Tibial nerve (tissue), 4 donors: ENCODE measurements at places on chromosomes 12 and 14.

DNA sequence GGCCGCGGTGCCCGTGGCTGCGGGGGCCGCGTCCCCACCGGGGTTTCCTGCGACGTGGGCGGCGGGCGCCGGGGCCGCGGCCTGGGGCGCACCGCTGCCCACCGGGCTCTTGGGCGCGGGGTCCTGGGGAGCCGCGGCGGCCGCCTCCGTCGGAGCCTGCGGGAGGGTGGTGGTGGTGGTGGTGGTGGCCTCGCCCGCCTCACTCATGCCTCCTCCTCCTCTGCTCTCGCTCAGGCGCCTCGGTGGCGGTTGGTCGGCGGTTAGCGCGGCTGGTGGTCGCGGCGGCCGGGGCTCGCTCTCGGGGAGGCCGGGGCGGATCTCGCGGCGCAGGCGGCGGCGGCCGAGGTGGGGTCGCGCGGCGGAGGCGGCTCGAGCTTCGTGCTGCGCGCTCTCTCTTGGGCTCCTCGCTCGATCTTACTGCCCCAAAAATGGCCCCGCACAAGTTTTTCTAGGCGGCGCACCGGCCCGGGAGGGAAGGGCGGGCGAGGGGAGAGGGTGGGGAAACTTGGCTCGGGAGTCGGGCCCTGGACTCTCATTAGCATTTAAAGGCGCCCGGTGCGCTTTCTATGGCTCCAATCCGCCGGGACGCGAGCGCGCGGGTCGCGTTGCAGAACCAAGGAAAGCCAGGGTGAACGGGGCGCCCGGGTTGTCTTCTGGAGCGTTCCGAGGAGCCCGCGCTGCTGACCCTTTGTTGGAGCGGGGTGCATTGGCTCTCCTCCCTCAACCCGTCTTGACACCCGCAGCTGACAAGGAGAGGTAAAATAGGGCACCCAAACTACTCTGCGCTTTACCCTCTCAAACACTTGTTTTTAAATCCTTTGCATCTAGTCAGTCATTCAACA, at the start of gene YBX3:
Gene YBX3, minus strand, starts transcription at position 419 of the 842 bp plus-strand sequence. Its CDS starts 212 bp downstream, at position 207.
- DNase-seq = peak; percentile 80

DNA sequence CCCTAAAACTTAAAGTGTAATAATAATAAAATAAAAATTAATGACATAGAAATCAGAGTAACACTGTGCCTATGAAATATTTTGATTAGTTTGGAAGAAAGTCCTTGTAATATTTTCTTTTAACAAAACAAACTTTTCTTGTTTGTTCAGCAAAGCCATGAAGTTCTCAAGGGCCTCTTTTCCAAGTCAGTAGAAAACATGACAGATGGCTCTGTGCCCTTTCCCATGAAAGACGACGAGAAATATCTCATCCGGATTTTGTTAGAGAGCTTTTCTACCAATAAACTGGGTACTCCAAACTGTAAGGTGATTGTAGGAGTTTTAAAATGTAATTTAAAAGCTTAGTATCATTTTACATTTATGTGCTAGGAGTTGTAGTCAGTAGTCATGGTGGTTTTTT, 54.5 kb upstream of the ASPG start:
- no peak for DNase-seq

GRCh38 chr12:117603316-117604113, 242.1 kb upstream of the NOS1 start:
- no peak for DNase-seq

- no peak for DNase-seq
Observed at GRCh38 chr12:117774941-117775775, 193.6 kb downstream of the KSR2 start.

- DNase-seq = no peak
Observed at GRCh38 chr12:89544681-89545184, 18.9 kb upstream of the POC1B start.

DNA sequence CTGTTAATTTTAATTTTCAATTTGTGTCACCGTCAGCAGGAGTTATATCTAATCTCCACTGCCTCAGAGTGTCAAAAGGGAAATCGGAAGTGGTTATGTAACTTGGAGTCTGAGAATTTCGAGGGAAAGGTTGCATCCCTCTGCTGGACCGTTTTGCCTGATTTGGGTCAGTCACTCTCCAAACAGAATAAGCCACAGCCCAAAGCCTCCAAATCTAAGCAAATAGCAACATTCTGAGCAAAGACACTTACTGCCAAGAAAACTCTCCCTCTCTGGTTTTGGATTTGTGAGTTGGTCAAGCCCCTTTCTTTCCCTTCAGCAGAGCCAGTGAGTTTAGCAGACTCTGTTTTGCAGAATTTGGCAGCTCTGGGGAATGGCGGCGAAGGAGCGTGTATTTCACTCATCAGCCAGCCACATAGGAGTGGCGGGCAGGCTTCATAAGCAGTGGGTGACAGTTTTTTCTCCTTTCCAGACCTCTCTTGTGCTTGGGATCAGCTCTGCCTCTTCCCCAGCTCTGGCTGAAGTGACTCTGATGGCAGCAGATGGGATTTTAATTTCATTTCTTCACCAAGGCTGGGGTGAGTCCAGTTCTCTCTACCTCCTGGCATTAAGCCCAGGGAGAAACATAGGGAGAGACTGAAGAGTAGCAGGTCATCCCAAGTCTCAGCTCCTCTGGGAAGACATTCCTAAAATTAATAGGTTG, 218.7 kb upstream of the NOS1 start:
- peak; percentile 7 for DNase-seq

DNA sequence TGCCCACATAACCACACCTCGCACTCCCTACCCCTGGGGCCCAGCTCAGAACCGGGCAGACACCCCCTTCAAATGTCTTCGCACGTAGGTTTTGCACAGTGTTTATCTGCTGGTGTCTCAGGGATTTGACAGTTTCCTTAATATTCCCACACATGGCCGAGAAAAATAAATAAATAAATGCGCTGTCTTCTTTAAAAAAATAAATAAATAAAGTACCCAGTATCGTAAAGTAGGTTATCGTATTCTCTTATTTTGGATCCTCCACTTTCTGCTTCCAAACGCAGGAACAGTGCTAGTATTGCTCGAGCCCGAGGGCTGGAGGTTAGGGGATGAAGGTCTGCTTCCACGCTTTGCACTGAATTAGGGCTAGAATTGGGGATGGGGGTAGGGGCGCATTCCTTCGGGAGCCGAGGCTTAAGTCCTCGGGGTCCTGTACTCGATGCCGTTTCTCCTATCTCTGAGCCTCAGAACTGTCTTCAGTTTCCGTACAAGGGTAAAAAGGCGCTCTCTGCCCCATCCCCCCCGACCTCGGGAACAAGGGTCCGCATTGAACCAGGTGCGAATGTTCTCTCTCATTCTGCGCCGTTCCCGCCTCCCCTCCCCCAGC, 710 bp upstream of the FOS start:
- no peak for DNase-seq

GRCh38 chr12:107344035-107344808, 250.9 kb upstream of the CRY1 start:
- no peak for DNase-seq

DNA sequence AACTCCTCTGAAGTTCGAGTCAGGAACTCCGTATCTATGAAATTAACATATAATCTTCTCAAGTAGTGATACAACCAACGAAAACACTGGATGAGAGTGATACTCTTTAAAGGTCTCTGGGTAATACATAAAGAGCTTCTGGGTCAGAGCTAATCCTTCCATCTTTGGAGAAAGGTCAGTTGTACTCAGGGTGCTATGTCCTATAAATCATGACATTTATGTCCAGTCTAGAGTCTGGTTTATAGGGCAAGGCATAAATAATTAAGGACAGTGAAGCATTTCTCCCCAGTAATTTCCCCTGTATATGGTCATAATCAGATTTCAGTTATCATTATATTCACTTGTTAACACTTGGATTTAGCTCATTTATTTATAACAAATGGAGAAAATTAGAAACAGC, 90.6 kb downstream of the ACSS3 start:
- DNase-seq = no peak

GRCh38 chr12:111775205-111776193, 8.8 kb downstream of the ALDH2 start:
- peak; percentile 81 for DNase-seq

DNA sequence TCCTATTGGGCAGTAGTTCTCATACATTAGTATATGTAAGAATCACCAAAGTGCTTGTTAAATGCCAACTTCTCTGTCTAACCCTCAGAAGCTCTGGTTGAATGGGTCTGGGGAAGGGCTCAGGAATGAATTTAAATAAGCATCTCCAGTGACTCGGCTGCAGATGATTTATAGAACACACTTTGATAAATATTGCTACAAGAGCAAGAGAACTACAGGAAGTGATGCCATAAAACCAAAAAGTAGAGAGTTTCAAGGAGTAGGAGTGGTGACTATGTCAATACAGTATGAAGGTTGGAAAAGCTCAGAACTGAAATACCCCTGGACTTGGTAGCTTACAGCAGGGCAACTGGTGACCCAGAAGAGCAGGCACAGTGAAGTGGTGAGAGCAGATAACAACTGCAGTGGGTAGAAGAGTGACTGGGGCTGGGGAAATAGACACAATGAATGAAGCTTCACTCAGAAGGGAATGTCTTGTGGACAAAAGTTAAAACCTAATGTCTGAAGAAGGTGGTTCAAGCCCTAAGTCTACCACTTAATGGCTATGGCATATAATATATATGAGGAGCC, 8.0 kb upstream of the PLEKHA5 start:
- no peak for DNase-seq

DNA sequence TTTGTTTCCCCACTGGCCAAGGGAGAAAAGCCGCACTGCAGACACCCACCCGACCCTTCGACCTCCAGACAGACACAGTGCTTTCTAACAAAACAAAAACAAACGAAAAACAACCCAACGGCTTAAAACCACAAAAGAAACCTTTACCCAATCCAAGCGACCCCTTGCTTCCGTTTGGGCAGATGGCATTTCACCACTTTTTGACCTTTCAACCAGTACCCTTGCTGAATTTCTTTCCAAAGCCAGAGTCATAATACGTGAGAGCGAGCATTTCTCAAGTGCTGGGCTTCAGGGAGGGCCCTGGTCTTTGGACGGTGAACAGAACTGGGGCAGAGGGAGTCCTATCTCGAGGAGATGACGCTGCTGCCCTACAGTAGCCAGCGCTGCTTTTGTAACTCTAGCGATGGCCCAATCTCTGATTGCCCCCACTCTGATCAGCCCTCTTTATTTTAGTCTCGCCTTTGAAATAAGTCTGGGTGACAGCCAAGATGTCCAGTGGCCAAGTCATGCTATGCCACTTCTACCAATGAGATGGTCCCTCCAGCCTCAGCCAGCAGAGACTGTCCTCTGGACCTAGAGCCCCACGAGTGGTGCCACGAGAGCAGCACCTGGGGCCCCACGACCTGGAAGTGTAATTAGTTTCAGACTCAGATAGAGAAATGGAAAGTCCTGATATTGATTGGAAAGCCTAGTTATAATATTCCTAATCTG, 21.9 kb upstream of the ADIPOR2 start:
- no peak for DNase-seq

DNA sequence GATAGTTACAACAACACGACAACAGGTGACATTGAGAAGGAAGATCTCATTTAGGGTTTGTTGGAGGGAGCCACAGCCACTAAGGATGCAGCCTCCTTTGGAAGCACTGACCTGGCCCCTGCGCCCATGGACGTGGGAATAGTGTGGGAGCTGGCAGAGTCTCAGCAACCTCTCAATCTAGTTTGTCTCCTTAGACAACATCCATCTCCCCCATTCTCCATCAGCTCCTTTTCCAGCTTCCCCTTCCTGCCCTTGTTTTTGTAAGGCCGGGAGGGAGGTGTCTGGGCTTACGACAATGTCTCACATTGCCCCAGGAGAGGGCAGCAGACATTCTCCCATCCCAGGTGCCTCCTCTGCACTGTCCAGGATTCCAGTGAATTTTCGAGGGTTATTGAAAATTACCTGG, 170.2 kb upstream of the PZP start:
- no peak for DNase-seq

DNA sequence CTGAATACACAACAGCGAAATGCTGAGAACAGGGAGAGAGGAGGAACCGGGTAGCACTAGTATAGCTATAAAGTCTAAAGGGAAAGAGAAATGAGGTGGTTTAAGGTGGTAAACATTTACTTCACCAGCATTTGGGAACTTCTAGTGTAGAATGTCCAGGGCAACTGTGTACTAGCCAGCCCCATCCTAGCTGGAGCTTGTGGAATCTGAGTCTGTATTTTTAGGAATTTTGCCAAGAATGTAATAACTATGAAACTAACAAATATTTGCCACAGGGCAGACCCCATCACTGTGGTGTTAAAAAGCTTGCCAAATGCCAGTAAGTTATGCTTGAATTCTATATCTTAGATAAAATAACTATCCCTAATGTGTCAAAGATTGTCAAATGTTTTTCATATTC, 398.9 kb upstream of the MIS18BP1 start:
- DNase-seq = no peak

- DNase-seq = no peak
Observed at GRCh38 chr12:132173135-132174014, 29.1 kb downstream of the NOC4L start.

GRCh38 chr12:13941258-13942249, 39.8 kb downstream of the GRIN2B start:
- DNase-seq = peak; percentile 13

DNA sequence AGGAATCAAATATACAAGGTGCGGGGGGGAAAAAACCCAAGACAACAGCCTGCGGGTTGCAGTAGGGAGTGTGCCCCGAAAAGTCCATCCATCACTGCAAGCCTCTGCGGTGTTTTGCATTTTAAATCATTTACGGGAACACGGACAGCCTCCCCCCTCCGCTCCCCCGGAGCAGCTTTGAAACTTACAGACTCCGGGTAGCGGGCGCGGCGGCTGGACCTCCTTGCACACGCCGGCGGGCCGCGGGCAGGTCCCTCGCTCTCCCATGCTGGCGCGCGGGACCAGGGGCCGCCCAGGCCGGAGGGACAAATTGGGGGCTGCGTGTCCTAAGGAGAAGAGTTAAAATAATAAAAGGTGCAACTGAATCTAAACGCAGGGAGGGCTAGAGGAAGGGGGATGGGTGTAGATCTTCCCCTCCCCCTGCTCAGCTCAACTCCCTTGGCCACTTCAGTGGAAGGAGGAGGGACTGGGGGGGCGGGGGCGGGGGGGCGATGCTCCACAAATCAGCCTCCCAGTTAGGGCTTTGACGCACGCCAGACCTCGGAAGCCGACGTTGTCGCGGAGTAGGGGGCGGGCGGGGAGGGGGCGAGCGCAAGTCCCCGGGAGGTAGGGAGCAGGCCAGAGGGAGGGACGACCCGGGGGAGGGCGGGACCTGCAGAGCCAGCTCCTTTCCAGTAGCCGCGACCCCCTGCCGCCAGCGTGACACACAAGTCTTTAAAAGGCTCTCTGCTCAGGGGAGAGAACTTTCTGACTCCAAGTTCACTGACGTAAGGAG, at the start of gene KCNJ8:
Gene KCNJ8, minus strand, starts transcription at position 349 of the 775 bp plus-strand sequence. CDS start 1,090 bp downstream, outside the sequence.
- peak; percentile 16 for DNase-seq

GRCh38 chr14:95884377-95884776, 7.7 kb downstream of the TUNAR start:
- no peak for DNase-seq
